ENCODE measurements at places on chromosomes 7 and 10.

DNA sequence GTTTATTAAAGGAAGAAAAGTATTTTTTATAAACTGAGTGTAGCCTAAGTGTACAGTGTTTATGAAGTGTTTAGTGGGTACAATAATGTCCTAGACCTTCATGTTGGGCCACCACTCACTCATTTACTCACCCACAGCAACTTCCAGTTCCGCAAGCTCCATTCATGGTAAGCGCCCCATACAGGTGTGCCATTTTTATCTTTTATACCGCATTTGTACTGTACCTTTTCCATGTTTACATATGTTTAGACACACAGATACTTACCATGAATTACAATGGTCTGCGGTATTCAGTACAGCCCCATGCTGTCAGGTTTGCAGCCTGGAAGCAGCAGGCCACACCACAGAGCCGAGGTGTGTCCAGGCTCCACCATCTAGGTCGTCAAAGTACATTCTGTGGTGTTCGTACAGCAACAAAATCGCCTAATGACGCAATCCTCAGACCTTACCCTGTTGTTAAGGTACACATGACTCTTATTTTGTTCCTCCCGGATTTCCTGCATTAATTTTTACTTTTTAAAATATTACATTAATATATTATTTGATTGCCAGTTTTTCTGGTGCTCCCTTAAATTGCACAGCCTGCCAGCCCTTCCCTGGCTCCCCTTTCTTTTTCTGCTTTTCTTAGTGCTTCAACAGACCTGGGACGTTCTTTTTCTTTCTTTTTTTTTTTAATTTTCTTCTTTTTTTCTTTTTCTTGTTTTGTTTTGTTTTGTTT, 881 bp upstream of the SSBP1 start:
- DNase-seq, result peak; percentile 81

DNA sequence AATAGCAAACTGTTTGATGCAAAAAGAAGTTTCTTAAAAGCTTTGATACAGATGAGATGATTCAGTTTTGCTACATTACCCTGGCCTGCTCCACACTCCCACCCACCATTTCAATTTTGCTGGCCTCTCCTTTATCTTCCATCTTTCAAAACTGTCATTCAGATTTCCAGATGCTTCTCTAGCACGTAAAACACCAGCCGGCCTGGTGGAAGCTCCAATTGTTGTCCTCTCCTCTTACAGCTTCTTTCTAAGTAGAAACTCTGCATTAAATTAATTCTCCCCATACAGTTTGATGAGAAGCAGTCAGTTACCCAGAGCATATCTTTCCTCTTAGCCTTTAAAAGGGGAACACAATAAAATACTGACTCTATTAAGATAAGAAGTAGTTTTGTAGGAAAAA, 34.3 kb upstream of the ELMO1 start:
- no peak for DNase-seq

- DNase-seq, result no peak
Measured at GRCh38 chr10:71520042-71520441, 123.3 kb downstream of the CDH23 start.

GRCh38 chr7:56115852-56116538, at the start of gene NUPR2:
Gene NUPR2 (minus strand): TSS chr7:56116417. CDS start chr7:56116314, 103 bp downstream.
- peak; percentile 84 for DNase-seq

DNA sequence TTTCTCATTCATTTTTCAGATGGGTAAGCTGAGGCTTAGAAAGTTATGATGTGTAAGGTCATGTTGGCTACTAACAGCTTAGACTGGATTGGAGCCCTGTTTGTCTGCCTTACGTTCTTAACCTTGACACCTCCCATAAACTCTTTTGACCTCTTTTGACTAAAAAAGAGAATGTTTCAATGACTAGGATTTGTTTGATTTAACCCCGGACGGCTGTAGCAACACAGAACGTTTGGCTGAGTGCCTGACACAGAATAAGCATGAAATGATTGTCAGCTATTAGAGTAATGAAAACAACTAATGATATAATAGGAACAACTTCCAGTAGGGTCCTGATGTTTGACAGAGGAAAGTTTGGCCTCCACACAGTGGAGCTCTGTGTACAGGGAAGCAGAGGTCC, 83.3 kb upstream of the PDZD8 start:
- no peak for DNase-seq

DNA sequence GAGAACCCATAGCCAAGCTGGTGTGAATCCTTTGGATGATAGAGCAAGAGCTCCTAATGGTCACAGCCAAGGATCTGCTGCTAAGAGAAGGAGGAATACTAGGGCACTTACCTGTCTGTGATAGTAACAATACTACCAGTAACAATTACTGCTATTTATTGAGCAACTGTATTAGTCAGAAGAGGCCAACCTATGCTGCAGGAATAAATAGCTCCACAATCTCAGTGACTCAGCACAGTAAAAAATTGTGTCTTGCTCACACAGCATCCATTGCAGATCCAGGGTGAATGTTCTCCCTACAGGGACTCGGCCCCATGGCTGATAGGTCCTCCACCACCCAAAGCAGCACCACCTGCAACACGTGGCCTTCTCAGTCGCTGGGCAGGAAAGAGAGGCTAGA, 257.6 kb upstream of the ZMIZ1 start:
- DNase-seq, result no peak

DNA sequence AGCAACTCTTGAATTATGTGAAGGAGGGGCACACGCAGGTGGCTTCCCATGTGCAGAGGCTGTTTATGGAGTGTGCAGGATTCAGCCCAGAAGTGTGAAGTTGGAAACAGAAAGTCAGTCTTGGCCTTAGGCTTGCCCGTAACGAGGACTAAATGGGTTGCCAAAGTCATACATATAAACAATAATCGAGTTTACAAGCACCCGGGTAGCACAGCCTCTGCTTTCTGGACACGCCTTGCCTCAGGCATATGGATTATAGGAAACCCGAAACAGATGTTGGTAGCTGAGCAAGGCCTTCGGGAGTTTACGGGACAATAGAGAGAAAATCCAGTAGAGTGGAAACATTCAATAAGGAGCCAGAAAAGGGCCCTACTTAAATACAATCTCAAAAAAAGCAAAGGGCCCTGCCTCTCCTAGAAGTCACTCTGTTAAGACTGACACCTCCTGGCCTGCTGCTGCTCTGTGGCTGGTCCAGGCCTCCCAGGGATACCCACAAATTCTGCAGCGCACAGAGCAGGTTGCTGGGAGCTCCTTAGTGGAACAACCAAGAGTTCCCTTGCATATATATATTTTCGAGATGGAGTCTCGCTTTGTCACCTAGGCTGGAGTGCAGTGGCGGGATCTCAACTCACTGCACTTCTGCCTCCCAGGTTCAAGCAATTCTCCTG, 48.5 kb downstream of the SMKR1 start:
- DNase-seq, result no peak

GRCh38 chr10:104650072-104650471, 9.0 kb downstream of the SORCS3 start:
- DNase-seq, result no peak

DNA sequence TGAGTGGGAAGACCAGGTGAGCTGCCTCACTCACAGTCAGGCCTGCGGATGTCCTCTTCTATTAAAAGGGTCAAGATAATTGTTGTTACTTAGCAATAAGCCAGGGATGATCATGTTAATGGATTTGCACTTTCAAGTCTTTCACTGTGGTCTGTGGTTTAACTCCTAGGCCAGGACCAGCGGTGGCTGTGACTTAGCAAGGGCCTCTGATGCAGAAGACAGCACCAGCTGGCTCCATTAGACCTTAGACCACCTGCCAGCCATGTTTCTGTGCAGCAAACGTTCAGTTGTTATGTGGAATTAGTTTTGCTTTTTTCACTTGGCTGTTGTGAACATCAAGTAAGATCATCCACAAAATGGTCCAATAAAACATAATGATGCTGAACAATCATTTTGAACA, 537.3 kb downstream of the TNS3 start:
- DNase-seq, result no peak

DNA sequence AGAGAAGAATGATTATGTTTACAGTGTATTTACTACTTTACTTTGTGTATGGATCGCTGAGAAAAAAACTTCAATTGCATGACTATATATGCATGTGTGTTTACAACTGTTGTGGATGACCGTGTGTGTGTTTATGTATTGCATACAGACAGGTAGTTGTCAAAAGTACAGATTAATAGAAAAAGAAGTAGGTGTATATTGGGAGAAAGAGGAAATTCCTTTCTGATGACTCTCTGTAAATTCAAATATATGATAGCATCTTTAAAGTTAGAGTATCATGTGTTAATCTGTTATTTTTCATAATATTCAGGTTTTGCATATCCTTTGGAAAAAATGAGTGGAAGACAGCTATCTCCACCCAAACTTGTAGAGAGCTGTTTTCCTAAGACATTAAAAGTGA, 160.4 kb upstream of the AGR3 start:
- DNase-seq, result peak; percentile 23

DNA sequence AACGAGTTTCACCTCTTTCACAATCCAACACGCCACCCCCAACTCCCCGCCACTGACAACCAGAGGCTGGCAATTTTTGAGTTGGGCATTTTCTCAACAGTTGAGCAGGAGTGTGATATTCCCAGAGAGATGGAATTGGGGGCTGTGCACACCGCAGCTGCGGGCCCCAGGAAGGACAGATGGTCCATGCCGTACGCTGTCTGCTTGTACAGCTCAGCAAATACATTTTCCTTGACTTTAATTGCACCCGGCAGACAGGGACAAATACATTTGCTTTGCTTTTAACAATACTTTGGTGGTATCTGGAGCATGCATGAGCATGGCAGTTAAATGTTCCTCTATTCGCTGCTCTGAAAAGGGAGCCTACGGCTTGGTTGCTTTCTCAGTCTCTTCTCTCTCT, 354.2 kb upstream of the DPP6 start:
- no peak for DNase-seq

DNA sequence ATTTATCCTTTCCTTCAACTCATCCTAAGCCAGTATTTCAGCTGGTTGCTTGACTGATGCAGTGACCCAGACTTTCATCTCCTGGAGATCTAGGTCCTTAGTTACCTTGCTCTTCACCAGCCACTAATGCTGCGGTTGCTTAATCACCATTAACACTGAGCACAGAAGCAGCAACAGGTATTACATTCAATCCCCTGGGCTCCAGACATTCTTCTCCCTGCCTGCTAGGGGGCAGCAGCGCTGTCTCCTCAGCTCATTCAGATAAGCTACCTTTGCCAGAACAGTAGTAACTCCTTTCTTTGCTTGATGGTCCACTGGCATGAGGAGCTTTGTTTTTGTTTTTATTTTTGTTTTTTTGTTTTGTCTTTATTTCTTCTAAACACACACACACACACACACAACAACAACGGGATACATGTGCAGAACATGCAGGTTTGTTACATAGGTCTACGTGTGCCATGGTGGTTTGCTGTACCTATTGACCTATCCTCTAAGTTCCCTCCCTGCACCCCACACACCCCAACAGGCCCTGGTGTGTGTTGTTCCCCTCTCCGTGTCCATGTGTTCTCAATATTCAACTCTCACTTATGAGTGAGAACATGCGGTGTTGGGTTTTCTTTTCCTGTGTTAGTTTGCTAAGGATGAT, 1043.2 kb upstream of the C7orf33 start:
- peak; percentile 88 for DNase-seq

DNA sequence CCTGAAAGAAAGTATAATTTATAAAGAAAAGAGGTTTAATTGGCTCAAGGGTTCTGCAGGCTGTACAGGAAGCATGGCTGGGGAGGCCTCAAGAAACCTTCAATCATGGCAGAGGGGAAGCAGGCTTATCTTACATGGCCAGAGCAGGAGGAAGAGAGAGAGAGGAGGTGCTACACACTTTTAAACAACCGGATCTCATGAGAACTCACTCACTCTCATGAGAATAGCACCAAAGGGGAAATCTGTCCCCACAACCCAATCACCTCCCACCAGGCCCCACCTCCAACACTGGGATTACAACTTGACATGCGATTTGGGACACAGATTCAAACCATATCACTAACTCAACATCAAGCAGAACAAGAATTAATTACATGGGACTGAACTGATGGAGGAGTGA, 6.9 kb upstream of the ZNF485 start:
- DNase-seq, result no peak

GRCh38 chr7:75861636-75862035, 17.2 kb upstream of the RHBDD2 start:
- no peak for DNase-seq

GRCh38 chr10:102101152-102101551, 19.0 kb downstream of the LDB1 start:
- peak; percentile 36 for DNase-seq

- no peak for DNase-seq
Measured at GRCh38 chr10:92490387-92490786, 83.5 kb downstream of the IDE start.

DNA sequence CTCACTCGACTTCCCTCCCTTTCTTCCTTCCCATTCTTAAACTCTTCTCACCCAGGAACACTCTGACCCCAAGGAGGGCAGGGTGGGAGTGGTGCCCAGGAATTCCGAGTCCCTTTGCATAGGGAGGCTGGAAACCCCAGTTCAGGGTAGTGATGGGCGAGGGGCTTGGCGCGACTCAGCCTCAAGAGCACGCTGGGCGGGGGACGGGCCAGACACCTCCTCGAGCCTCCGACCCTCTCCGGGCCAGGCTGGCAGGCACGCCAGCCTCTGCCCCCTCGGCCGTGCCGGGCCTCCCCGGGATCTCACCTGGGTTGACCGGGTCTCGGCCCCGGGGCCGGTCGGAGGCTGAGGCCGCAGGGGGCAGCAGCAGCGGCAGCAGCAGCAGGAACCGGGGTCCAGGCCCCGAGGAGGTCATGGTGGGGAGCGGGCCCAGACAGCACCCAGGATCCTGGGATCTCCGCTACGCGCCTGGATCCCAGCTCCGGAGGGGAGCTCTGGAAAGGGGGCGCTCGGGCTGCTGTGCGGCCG, 457 bp downstream of the PLOD3 start:
- peak; percentile 68 for DNase-seq

DNA sequence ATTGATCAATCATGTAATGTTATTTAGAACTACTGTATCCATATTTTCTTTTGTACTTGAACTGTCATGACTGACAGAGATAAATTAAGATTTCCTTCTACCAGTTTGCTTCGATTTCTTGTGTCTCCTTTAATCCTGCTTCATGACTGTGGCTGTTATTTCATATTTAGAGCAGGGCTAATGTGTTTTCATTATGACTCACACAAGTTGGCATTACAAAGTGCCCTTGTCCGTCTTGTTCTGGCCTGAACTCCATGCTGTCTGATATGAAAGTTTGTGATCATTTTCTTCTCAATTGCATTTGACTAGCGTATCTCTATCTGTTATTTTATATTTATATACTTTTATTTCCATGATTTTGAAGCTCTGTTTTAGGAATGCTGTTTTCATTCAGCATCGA, 344.1 kb upstream of the PRKCQ start:
- DNase-seq, result no peak

GRCh38 chr7:22885797-22886261, 63.2 kb upstream of the TOMM7 start:
- peak; percentile 90 for DNase-seq

DNA sequence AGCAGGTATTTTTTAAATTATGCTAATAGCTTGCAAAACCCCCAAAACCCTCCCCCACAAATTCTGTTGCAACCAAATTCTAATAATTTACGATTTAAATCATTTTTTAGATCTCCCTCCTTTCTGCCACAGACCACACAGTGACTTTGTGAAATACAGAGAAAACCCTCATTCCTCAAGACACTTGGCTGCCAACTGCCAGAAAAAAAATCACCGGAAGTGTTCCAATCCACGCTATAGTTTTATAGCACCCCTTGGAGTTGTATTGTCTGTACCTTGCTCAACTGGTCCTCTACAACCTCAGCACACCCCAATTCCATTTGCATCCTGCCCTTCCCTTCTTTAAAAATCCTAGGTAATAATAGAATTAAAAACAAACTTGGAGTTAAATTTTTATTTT, 560.1 kb downstream of the PARD3 start:
- no peak for DNase-seq
